ENCODE measurements at places on chromosomes 7 and 10.

GRCh38 chr10:62707810-62708209, 96.7 kb upstream of the ADO start:
- DNase-seq = no peak

GRCh38 chr7:48515171-48515570, 343.9 kb downstream of the ABCA13 start:
- DNase-seq = no peak

GRCh38 chr10:90644165-90644564, 213.7 kb downstream of the HTR7 start:
- peak; percentile 41 for DNase-seq

GRCh38 chr7:106236065-106236464, 48.7 kb downstream of the NAMPT start:
- DNase-seq = no peak

DNA sequence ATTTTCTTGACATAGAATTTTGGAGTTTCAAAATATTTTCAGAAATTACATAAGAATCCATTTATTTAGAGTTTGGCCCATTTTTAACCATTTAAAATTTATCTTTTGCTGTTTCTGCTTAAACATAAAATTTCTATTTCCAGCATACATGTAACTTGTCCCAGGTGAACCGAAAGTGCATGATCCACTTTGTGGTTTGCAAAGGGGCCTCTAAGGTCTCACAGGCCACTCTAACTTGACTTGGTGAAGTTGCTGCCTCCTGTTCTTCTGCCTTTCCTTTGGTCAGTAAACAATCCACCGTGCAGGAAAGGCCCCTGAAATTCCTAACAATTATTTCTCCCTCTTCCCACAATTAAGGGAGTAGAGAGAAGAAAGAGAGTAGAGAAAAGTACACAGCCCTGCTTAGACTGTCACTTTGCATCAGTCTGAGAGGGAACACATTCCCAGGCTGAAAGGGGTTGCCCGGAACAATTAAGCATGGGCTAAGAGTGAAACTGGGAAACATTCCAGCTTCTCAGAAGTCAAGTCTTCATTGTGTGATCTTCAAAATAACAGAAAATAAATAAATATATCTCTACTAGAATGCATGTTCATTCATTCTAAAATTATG, 79.5 kb upstream of the SEMA3A start:
- peak; percentile 91 for DNase-seq

DNA sequence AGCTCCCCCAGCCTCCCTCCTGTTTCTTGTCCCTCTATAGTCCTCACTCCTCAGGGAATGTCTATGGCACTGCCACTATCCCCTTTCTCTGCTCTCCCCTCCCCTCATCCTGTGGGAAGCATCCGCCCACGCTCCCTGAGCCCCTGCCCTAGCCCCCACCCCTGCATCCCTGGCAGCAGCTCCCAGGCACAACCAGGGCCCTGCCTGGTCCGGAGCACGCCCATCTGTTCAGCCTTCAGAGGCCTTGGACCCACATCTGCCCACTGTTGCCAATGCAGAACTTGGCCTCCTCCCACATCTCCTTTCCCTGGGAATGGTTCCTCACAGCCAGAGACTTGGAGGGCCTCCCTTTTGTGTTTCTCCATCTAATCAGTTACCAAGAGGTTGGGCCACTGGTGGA, 20.4 kb upstream of the TBRG4 start:
- DNase-seq = no peak

GRCh38 chr10:110398419-110399105, 93.8 kb upstream of the SMNDC1 start:
- peak; percentile 96 for DNase-seq

DNA sequence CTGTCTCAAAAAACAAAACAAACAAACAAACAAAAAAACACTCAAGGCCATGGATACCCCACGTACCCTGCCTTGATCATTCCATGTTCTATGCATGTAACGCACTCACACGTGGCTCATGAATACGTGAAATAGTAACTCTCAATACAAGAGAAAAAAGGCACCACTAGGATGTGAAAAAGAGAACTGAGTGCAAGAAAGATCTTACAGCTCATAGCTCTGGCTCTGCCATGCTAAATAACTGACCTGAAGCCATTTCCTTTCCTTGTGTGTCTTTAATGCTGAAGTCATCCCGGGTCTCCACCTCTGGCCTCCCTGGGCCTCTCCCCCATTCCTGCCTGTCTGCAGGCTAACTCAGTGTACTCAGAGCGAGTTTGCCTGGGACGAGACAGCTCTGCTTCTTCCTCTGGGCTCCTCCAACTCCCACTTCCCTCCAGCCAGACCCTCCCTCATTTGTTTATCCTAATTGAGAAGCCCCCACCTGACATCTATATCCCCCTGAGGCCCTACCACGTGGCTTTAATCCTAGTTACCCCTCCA, 117.3 kb downstream of the PRPF18 start:
- DNase-seq = no peak

DNA sequence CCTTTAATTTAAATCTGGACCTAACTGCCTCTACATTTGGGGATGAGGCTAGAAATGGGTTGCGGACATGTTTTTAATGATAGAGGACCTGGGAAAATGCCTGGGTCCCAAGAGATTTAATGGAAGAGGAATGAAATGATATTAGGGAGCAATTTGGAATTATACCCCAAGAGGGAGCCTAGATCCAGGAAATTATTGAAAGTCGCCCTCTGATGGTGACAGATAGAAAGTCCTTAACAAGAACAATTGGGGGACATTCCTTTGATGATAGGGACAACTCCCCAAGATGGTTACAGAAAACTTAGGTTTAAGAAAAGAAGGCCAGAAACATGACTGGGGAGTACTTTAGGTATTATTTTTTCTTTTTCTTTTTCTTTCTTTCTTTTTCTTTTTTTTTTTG, 9.5 kb upstream of the TSGA13 start:
- peak; percentile 66 for DNase-seq

- no peak for DNase-seq
Observed at GRCh38 chr7:78635026-78635793, 818.3 kb downstream of the MAGI2 start.

DNA sequence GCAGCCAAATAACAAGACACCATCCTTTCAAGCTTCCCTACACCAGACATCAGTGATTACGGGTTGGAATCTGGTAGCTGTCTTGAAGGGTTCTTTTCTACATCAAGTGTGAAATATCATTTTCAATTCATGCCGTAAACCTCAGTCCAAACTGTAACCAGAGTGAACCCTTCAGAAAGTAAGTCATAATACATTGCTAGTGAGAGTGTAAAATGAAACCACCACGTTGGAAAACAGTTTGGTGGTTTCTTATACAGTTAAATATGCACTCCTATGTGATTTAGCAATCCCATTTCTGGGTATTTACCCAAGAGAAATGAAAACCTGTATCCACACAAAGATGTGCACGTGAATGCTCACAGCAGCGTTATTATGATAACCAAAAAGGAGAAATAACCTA, 25.6 kb upstream of the ZC3HAV1L start:
- peak; percentile 47 for DNase-seq

- DNase-seq = no peak
Observed at GRCh38 chr10:5762531-5762930, 50.7 kb downstream of the GDI2 start.

All from adipocyte (in vitro differentiated cells).